Activated CD8-positive, alpha-beta memory T cell treated with anti-CD3 and anti-CD28 coated beads for 1 hour (primary cell): ENCODE measurements at places on chromosomes 12 and 14.

GRCh38 chr14:40269436-40269835 lies 837.2 kb upstream of the FBXO33 start:
- no peak for DNase-seq

DNA sequence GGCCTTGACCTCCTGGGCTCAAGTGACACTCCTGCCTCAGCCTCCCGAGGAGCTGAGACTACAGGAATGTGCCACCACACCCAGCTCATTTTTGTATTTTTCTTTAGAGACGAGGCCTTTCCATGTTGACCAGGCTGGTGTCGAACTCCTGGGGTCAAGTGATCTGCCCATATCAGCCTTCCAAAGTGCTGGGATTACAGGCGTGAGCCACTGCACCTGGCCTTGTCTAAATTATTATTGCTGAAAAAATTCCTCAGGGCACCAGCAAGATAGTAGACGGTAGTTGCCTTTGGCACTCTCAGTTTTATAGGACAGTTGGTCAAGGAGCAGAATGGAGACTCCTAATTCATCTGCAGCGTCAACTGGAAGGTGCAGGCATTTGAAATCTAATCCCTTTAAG lies 2.5 kb upstream of the AICDA start:
- DNase-seq: no peak

DNA sequence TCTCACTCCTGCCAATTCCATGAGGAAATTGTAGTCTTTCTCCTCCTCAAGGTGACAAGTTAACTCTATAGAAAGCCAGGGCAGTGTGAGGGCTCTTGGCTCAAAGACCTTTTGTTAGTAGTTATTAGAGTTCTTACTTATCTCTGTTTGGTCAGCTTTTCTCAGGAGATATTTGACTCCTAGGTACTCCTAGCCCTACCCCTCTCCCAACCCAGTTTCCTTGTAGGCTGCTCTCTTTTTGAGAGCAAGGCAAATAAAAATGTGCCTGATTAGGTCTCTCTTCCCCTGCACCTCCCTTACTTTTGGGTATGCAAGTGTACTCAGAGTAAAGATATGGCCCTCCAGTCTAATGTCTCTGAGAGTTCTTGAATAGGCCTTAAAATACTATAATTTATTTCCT lies 23.8 kb downstream of the BTG1 start:
- DNase-seq: no peak

DNA sequence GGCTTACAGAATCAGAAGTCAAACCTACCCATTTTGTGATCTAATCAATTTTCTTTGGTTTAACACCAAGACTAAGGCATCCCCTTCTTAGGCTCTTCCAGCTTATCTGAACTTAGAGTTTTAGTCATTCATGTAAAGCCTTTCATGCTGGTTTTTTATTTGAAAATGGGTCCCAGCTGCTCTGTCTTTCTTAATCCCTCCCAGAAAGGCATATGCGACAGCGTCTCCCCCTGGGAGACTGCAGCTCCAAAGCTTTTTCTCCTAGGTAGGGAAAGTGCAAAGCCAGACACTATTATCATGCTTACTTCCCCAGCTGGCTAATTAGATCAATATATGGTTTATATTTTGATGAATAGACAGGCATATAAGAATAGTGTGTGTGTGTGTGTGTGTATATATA lies 96.6 kb upstream of the E2F7 start:
- no peak for DNase-seq

DNA sequence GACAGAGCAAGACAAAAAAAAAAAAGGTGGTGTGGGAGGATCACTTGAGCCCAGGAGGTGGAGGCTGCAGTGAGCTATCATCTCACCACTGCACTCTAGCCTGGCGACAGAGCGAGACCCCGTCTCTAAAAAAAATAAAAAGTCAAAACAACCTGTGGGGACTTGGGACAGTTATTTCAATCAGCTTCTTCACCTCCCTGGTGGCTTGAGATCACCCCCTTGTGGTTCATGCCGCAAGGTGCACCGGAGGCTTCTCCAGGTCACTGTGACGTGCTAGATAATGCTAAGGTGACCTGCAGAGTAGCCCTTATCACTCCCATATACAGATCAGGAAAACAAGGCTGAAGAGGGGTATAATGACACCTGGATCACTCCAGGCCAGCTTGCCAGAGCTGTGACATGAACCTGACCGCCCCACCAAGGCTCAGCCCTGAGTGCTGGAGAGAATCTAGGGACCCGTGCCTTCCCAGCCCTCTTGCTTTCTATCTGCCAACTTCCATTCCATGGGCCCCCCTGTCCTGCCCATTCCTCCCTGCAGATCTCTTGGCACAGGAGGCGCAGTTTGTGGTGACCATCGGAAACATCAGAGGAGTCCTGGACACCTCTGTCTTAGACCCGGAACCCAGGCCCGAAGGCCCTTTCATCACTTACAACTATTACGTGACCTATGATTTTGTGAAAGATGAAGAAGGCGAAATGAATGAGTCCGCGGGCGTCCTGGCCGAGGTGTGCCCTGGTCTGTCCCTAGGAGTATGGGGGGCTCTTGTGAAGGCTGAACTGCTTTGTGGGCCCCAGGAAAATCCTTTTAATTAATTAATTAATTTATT lies 8.1 kb downstream of the LRRC43 start:
- DNase-seq: no peak

DNA sequence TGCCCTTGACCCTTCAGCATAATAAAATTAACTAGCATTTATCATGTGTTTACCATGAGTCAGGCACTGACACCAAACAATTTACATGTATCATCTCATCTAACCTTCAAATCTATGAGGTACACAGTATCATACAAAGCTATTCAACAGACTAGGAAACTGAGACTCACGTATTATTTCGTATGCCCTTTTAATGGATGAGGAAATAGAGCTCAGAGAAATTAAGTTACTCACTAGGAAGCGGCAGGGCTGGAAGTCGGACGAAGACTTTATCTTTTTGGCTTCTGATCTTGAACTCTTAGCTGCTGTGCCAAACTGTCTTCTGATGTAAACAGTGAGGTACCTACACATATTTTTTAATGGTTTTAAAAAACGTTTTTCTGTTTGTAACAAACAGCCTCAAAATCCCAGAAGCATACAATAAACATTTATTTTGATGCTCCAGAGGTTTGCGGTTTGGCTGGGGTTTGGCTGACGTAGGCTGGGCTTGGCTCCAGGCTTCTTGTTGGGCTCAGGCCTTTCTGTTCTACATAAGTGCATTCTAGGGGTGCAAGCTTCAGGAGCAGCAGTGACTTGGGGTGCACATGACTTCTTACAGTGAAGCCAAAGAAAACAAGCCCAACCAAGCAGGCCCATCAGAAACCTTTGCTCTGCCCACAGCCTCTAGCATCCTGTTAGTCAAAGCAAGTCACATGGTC lies 184.7 kb downstream of the TBX5 start:
- DNase-seq: no peak

GRCh38 chr14:32552766-32553165 lies 223.7 kb downstream of the AKAP6 start:
- no peak for DNase-seq

DNA sequence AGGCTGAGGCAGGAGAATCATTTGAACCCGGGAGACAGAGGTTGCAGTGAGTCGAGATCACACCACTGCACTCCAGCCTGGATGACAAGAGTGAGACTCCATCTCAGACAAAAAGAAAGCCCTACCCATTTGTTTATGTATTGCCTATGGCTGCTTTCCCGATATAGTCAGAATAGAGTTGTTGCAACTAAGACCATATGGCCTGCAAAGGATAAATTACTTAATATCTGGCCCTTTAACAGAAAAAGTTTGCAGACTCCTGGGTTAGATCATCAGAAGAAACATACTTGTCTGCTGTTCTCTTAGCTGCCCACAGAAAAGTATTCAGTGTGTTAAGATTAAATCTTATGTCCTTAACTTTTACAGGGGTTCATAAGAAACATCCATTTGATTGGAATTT lies 122.4 kb upstream of the VASH1 start:
- DNase-seq: no peak

- no peak for DNase-seq
Measured at GRCh38 chr14:65231286-65231980, 129.1 kb upstream of the MAX start.

DNA sequence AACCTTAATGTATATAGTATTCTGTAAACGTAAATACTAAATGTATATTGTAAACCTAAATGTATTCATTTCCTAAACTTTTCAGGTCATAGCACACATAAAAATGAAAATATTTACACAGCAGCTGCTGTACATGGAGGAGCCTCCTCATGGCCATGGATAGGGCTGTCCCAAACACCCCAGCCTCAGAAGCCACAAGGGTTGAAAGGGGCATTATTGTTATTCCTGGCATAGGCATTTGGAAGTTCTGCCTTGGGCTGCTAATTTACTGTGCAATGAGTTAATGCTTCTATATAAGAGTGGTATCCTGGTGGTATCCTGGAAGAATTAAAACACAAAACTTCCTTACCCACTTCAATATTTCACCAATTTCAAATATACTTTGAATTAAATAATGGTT lies 159.4 kb downstream of the SLC5A8 start:
- DNase-seq: no peak

- DNase-seq: no peak
Measured at GRCh38 chr14:24679248-24679961, 45.4 kb upstream of the GZMB start.

DNA sequence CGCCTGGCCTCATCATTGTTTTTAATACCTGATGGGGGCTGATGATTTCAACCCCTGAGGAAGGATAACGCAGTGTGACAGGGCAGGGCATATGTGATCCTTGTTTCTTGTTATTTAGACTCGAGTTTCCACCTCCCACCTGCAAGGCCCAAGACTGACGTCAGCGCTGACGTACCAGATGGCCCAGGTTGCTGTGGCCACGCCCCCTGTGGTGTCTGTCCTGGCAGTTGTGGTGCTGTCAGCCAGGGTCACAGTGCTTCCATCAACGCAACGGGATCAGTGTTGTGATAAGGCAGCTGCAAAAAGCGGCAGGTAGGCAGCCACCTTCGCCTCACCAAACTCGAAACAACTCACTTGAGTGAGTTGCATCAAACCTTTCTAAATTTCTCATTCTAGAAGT lies 18.4 kb downstream of the DDX51 start:
- no peak for DNase-seq

DNA sequence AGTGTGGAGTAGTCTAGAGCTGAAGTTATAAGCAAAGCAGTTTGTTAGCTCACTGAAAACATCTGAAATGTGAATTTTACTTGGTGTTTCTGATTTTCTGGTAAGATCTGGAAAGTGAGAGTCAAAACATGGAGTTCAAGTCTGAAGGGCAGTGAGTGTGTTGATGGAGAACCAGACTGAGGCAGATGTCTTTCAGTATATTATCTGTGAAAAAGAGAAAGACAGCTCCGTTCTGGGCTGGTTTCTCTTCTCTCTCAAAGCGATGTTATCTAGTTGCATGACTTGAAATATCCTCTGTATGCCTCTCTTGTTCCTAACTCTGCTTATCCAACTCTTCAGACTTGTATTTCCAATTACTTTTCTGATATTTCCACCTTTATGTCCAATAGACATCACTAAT lies 381.9 kb upstream of the RGS6 start:
- no peak for DNase-seq

- no peak for DNase-seq
Measured at GRCh38 chr14:22978981-22979671, 3.2 kb downstream of the AJUBA start.

GRCh38 chr14:50026396-50026795 lies 90.0 kb downstream of the VCPKMT start:
- no peak for DNase-seq

- no peak for DNase-seq
Measured at GRCh38 chr12:58249610-58250009, 308.2 kb downstream of the ATP23 start.

GRCh38 chr14:97021001-97021400 lies 223.8 kb downstream of the VRK1 start:
- DNase-seq: no peak

- DNase-seq: no peak
Measured at GRCh38 chr12:99658671-99659349, 11.3 kb downstream of the GARIN6 start.

GRCh38 chr14:67010602-67011001 lies 178.6 kb upstream of the GARIN2 start:
- no peak for DNase-seq

DNA sequence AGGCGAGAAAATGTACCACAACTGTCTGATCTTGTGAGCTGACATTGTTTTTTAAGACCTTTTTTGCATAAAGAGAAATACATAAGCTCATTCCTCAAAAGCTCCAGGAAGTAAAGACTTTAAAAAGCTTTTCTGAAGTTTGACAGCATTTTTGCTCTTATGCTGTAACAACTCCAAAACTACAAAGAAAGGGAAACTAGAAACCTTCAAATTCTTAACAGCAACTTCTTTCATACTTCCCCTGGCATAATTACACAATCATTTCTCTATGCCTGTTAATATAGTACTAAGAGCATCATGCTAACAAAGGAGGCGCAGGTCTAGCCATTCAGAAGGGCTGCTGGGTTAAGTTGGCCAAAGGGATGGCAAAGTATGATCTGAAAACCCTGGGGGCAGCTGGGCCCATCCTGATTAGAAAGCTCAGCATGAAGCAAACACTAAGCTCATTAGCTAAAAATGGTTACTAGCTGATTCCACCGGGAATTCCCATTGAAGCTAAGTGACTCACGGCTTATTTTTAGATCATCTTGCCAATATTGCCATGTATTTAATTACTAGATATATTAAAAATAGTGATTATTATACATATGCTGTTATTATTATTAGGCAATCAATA lies 26.1 kb upstream of the ANP32D start:
- no peak for DNase-seq

DNA sequence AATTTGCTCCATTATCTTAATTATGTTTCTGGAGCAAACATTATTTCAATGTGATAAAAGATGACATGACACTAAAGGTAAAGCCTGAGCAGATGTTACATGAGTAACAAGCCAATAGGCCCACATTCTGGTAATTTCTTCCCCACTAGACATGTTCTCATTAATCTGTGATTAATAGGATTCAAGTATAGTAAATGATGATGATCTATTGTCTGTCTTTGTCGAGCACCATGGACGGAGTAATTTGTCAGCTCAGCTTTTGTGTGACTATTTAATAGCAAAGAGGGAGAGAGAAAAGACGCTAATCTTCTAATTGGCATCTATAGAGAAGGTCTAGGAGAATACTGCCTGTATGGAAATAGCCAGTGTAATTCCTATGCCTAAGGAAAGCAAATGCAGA lies 62.2 kb upstream of the INSM2 start:
- no peak for DNase-seq

GRCh38 chr12:96073346-96074330 lies 38.3 kb upstream of the LTA4H start:
- no peak for DNase-seq

GRCh38 chr12:104218935-104219334 lies 3.4 kb downstream of the TXNRD1 start:
- no peak for DNase-seq

- no peak for DNase-seq
Measured at GRCh38 chr14:61244009-61244408, 37.1 kb downstream of the TMEM30B start.

DNA sequence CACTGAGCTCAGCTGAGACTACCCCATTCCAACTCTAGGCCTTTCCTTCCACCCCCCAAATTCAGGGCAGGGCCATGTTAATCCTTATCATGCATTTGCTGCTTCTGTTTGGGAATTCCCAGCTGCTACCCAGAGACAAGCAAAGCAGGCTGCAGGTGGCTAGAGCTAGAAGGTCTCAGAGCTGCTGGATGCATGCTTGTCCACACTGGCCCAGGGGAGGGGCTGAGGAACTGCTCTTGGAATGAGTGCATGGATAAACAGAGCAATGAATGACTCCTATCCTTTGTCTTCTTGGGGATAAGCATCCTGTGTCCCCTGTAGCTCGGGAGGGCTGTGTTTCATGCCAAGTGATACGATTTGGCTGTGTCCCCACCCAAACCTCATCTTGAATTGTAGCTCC lies 136.8 kb upstream of the NOS1 start:
- no peak for DNase-seq
